ENCODE measurements at places on chromosomes 1 and 21.

DNA sequence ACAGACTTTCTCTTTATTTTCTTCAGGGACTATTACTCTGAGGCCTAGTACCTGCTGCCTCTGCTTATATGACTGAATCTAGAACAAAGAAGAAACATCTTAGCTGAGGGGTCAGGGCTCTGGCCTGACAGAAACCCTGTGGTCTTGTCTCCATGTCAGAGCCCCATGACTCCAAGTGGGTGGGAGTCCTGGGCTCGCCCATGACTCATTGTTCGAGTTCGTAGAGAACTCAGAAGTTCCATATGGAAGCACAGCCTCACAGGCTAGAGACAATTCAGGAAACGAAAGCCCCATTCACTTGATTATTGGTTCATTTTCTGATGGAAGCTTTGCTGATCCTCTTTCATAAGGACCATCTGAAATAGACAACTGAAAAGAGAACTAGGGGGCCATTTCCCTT is 73.2 kb downstream of the CD58 start:
- no peak for DNase-seq

GRCh38 chr1:3052501-3052900 is 16.5 kb upstream of the PRDM16 start:
- no peak for DNase-seq

DNA sequence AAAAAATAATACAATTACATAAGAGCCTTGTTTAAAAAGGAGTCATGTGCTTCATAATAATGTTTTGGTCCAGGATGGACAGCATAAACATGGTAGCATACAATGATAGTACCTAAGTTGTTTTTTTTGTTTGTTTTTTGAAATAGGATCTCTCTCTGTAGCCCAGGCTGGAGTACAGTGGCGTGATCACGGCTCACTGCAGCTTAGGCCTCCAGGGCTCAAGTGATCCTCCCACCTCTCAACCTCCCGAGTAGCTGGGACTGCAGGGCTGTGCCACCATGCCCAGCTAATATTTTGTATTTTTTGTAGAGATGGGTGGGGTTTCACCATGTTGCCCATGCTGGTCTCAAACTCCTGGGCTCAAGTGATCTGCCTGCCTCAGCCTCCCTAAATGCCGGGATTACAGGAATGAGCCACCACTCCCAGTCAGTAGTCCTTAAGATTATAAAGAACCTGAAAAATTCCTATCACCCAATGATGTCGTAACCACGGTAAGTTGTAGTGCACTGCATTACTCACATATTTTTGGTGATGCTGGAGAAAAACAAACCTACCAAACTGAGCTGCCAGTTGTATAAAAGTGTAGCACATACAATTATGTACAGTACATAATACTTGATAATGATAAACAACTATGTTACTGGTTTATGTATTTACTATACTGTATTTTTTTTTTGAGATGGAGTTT is 22.4 kb upstream of the RCOR3 start:
- no peak for DNase-seq

- peak; percentile 60 for DNase-seq
Observed at GRCh38 chr1:156082309-156083091, at the start of gene MEX3A. MEX3A (minus strand) TSS chr1:156082465; CDS start chr1:156081998, 467 bp downstream.

DNA sequence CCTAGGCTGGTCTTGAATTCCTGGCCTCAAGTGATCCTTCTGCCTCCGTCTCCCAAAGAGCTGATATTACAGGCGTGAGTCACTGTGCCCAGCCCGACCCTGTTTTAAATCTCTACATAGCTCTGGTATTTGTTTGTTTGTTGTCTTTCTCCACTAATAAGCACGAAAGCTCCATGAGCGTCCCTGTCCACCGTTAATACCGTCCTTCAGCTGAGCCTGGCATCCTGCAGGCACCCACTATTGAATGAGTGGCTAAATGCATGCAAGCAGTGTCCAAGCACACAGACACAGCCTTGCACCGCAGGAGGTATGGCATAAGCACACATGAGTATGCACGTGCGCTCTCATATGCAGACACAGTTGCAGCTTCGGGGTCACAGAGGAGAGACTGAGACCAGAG is 4.5 kb upstream of the COL16A1 start:
- DNase-seq, result no peak

- no peak for DNase-seq
Observed at GRCh38 chr1:111484391-111485026, 10.7 kb downstream of the C1orf162 start.

GRCh38 chr1:31497601-31498000 is 78.7 kb upstream of the TINAGL1 start:
- DNase-seq, result no peak
